ENCODE measurements at places on chromosomes 1 and 21.

DNA sequence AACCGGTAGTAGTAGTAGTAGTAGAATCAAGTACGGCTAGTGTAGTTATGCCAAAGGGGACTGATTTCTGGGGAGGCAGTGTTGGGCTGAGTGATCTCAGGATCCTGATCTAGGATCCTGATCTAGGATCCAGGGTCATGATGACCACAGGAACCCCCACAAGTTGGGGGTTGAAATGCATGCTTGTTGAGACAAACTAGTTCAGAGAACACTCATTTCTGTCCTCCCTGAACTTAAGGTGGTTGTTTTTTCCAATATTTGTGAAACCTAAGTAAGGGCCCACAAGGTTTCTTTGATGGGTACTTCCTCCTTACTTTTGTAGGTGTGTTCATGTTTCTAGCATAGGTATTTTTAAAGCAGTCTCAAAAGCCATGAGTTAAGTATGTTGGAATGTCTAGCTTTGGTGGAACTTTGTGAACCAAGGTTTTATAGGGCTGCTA is 33.9 kb upstream of the PDC start:
- DNase-seq = no peak

DNA sequence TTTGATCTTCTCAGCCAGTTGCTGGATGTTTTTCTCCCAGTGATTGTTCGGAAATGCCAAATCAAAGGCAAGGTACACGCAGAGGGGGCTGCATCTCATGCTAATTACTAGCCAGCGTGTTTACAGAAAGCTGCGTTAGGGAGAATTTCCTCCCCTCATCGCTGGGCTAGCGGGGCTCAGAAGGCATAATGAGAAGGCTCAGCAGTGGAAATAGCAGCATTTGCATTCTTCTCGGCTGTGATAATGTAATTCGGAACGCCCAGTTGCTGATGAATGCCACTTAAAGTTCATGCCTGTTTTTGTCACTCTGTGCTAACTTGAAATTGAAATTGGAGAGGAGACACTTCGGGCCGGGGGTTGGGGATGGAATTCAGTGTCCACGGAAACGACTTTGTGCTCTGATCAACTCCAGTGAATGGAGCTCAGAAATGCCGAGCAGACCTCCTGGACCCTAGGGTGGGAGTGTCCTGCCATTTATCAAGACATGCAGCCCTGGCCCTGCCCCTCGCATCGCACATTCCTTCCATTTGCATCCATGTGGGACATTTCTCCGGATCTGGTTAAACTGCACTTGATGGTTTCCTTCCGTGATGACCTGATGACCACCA is 313.4 kb upstream of the C1orf174 start:
- DNase-seq = no peak

- no peak for DNase-seq
Observed at GRCh38 chr1:169138866-169139670, 32.6 kb downstream of the ATP1B1 start.

DNA sequence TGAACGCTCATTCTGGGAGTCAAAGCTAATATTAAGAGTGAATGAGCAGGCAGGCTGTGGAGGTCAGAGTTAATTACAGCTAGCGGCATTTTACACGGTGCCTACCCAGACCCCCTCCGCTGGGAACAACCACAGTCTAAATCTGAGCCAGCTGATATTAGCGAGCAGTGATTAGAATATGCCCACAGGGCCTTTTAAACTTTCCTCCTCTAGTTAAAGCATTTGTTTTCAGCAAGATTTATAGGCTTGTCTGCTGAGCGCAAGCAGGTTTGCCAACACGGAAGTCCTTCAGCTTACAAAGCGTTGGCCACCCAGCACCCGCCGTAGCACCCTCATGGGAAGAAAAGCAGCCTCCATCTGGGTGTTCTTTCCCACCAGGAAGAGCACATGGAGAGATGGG is 72.1 kb downstream of the LMX1A start:
- no peak for DNase-seq

GRCh38 chr1:115293899-115294298 is 44.1 kb downstream of the NGF start:
- no peak for DNase-seq

GRCh38 chr1:225426395-225427234 is 1.2 kb downstream of the LBR start:
- peak; percentile 58 for DNase-seq

- DNase-seq = no peak
Observed at GRCh38 chr1:69914976-69915765, 290.2 kb downstream of the LRRC40 start.

DNA sequence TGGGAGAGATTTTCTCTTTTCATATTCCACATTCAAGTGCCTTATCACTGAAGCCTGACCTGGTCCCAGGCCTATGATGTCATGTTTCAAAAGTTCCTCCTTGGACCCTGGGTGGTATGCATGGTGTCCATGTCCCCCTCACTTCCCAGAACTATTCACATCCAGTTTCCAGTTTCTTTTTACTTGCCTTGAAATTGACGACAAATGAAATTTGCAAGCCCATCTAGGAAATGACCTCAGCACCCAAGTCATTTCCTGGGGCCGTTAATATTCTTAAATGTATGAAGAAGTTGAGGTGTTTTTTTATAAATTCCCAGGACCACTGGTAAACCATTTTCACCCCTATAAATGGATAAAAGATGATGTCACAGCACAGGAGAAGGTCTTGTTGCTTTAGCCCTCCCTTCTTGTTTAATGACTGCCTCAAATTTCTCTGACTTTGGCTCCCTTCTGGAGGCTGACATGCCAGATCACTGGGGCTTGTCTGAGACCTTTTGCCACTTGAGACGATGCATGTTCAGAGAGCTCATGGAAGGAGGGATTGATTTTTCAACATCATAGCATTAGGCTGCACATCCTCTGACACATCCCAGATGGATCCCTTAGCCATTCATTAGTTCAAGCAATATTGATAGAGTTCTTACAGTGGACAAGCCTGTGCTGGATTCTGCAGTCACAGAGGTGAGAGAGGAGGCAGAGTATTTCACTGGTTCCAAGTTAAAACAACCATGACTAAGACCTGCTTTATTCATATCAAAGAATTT is 221.3 kb downstream of the PLPP3 start:
- no peak for DNase-seq

DNA sequence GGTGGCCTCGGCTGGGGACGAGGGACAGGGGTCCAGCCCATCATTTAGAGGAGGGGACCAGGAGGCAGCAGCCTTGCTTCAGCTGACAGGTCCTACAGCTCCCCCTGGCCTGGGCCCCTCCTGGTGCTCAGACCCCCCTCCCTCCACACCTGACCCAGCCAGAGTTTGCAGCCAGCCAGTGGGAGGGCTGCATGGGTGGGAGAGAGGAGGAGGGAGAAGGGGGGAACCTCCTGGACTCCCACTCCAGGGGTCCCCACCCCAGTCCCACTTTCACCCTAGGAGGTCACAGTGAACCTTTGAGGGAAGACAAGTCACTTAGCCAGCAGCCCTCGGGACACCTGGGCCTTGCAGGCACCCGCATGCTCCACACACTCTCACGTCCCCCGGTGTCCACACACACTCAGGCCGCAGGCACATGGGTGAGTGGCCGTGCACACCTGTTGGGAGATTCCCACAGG is 108.9 kb upstream of the ZBTB40 start:
- DNase-seq = no peak

DNA sequence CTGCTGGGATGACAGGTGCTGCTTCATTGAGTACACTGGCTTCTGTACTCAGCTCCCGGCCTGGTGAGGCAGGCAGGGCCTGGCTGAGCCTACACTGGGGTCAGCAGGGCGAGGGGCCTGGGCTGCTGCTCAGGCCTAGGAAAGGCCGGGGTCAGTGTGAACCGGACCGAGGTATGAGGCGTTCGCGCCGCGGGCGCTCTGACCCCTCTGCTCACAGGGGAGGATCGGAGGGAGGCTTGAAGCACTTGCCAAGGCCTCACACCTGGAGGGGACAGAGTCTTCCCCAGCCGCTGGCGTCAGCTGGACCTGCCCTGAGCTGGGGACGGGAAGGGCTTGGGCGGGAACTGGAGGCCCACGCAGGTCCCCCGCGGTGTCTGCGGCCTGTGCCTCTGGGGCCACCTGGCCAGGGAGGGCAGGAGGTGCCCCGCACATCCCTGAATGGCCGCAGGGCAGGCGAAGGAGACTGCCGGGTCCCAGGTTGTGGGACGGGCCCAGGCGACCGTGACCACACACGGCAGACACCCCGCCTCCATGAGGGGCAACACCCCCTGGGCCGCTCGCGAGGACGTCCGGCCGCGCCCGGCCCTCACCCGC is 466 bp downstream of the PEX10 start:
- DNase-seq = no peak

GRCh38 chr1:55792870-55793269 is 577.7 kb upstream of the USP24 start:
- DNase-seq = no peak

DNA sequence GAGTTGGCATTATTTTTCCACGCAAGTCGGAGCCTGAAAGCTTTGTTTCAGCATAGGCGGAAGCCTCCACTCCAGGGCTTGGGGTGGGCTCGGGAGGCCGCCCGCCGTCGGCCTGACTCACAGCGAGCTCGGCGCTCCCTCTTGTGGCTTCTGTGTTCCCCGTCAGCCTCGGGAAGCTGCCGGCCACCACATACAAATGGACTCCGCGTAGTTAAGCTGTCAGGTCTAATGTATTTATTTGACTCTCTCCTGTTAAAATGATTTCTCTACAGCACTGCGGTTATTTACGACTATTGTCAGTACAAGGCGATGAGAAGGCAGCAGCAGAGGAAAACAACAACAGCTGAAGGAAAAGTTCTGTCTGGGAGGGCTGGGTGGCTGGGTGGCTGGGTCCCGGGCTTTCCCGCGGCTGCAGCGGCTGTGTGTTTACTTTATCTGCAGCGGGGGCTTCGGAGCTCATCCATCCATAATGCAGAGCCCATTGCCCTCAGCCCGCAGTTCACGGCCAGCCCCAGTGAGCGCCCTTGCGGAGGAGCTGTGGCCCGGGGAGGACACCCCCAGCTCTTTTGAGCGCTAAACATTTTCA is 375.7 kb upstream of the CAMK1G start:
- no peak for DNase-seq

GRCh38 chr1:215095524-215095923 is 13.0 kb downstream of the KCNK2 start:
- no peak for DNase-seq

DNA sequence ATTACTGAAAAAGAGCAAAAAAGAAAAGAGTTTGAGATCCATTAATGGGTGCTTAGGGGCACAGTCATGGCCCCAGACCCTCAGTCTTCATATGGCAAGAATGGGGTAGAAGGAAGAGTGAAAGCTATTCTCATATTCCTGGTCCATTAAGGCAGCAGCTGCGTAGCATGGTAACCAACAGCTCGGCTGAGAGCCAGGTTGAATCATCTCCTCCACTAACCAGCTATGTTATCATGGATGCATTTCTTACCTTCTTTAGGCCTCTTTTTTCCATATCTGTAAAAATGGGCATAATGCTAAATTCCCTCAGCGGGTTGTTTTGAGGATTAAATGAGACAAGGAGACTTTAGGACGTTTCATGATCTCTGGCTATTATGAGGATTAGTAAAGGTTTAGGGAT is 15.0 kb upstream of the SARS1 start:
- DNase-seq = no peak

DNA sequence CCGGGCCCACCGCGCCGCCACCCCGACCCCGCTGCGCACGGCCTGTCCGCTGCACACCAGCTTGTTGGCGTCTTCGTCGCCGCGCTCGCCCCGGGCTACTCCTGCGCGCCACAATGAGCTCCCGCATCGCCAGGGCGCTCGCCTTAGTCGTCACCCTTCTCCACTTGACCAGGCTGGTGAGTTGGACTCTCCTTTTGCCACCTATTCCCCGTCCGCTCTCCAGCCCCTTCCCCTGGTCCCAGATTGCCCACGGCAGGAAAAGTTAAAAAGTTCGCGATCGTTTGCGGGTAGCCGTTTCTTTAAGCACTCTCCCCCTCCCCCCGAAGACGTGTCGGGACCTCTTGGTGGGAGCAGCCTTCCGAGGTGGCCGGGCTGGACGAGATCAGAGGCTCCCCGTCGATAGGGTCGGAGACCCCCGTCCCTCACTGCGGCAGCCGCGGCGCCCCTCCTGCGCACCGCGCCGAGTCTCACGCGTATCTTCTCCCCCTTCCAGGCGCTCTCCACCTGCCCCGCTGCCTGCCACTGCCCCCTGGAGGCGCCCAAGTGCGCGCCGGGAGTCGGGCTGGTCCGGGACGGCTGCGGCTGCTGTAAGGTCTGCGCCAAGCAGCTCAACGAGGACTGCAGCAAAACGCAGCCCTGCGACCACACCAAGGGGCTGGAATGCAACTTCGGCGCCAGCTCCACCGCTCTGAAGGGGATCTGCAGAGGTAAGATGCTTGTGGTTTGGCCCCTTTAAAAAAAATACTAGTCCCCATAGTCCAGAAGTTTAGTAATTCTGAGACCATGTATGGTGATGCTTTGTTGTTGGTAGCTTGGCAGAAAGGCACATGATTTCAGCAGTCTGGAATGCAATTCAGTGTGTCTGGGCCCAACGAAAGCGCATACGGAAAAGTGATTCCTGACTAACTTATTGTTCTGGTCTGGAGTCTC is 576 bp downstream of the CCN1 start:
- DNase-seq = no peak

DNA sequence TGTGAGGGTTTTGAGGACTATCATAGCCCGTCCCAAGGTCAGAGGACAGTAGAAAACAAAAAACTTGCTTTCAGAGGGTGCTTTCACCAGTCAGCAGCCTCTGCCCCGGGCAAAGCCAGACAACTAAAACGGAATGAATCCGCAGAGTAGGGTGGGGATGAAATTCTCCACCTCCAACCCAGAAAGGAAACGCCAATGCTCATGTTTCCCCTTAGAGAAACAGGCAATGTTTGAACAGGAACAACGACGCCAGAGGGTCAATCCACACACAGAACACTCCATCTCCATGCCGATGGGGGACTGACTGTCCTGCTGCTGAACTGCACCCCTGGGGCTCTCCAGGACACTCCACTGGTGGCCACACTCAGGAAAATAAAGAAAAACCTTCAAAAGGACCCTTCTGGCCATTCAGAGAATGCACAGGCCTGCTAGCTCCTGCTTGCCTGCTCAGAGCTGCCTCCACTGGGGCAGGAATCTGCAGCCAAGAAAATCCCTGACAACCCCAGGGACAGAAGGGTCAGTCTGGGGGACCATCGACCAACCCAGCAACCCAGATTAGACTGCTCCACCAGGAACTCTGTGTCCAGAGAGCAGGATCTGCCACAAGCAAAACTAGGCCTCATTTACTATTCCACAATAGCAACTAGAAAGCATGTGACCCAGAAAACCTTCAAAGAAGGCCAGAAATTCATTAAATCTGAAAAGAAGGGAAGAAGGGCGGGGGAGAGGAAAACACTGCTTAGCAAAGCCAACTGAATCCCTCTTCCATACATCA is 116.0 kb downstream of the TOMM20 start:
- no peak for DNase-seq

DNA sequence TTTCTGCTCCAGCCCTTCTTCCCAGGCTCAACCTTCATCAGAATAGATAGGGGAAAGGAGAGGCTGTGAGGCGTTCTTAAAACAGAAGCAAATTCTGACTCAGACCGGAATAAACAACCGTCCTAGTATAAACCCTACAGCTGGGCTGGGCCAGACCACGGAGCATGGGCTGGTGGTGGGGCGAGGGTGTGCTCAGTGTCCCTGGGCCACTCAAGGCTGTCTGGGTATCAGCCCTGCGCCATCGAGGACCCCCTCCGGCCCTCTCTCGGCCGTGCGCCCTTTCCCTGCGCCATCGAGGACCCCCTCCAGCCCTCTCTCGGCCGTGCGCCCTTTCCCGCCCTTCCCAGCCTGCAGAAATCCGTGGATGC is 36.0 kb downstream of the CAPN2 start:
- no peak for DNase-seq
